ENCODE measurements at places on chromosomes 5 and 9.

GRCh38 chr5:18393565-18394442, 759.5 kb downstream of the TAF11L14 start:
- no peak for DNase-seq

- no peak for DNase-seq
These were observed 28.8 kb downstream of the NR3C1 start for GRCh38 chr5:143374496-143375217.

- no peak for DNase-seq
These were observed 58.5 kb upstream of the S1PR3 start for GRCh38 chr9:88932766-88933165.

DNA sequence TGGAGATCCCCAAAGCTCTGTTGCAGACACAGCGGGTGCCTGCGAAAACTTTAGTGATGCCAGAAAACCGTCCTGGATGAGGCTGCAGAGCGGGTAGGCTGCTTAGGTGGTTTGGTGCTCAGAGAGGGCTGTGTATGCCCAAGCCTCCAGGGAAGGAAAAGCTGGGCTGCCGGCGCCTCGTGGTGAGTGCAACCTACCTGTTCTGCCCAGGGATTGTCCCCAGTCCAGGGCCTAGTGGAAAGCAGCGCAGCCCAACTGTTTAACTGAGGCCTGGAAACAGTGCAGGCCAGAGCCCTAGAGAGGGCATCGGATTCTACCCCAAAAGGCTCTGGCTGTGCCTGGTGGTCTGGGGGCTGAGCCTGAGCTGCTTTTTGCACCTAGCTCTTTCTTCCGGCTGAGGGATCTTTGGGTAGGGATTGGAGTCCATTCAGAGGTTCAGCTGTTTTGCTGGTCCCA, 2.8 kb downstream of the LMX1B start:
- DNase-seq = no peak

DNA sequence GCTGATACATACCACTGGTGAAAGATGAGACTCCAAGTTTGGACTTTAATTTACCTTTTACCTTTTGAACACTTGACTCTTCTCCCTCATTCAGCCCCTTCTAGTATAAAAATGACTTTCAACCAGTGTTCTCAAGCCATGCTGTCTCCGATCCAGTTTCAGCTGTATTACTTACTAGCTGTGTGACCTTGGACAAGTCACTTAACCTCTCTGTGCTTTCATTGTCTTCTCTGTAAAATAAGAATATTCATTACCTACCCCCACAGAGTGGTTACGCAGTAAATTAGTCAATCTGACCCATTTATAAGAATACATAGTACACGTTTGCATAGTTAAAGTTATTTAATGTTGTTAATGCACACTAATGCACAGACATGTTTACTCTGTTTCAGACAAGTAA, 12.6 kb upstream of the CEMIP2 start:
- no peak for DNase-seq

DNA sequence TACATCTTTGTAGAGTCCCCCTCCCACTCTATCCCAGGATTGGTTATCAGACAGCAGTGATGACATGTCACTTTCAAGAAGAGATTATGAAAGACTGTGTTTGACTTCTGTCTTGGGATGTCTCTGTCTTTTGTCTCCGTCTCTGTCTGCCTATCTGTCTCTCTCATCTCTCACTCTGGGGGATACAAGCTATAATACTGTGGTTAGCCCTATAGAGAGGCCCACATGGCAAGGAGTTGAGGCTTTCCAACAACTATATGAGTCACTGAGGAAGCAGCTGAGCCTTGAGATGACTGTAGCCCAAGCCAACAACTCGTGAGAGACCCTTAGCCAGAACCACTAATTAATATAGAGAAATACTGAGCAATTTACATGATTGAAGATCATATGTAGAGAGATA, 284.8 kb downstream of the PDE4D start:
- DNase-seq = no peak

GRCh38 chr5:66958980-66959641, 237.5 kb downstream of the CD180 start:
- DNase-seq = no peak

DNA sequence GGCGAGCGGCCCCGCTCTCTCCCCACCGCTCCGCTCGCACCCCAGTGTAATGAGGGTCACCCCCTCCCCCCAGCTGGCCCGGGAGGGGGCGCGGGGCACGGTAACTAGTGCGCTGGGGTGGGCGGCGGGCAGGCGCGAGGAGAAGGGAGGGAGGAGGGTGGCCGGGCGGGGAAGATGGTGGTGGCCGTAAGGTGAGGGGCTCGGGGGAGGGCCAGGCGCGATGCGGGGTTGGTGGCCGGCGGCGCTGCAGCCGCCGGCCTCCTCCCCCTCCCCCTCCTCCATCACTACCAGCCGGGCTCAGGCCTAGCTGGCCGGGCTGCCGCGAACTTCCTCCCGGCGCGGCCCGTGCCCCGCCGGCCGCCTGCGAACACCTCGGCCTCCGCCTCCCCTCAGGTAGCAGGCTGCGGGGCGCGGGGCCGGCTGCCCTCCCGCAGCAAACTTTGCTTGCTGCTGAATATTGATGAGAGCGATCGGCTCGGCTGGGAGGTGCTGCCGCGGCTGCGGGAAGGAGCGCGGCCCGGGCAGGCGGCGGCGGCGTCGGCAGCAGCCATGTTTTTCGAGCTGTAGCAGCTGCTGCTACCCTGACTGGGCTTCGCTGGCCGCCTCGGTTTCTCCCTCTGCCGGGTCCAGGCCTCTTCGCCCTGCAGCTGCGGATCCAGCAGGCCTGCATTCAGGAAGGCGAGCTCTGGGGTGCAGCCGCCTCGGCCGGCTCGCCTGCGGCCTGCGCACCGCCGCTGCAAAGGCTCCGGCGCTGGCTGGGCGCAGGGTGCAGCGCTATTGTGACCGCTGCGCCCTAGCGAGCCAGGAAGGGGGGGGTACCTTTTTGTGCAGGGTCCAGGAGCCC, 502 bp downstream of the NSD1 start:
- DNase-seq = no peak
